T-helper 1 cell (primary cell): ENCODE measurements at places on chromosomes 5 and 9.

DNA sequence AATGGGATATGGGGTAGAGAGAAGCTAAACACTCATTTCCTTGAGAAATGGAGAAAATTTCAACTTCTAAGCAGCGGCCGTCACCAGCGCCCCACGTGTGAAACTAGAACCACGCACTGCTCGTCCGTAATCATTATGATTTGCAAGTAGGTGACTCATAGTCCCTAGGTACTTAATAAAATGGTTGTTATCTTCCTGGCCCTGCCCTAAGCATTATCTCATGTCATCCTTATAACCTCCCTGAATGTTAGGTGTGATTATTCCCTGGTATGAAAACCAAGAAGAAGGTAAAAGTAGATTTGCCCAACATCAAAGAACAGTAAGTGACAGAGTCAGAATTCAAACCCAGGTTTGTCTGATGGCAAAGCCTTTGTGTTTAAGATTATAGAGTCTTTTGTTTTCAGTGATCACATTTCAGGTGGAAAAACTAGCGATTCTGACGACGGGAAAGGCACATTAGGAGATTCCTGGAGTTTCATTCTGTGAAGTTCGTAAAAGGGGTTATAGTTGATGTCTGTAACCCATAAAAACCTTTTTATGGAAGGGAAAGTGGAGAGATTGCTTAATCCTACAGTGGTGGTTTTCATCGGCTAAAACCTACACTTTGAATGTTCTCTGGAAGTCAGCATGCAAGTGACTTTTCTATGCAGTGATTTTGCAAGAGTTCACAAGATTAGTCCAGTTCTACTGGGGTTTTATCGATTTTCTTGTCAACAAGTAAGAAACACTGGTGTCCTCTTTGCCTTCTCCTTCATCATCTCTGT, 202.9 kb upstream of the WWC1 start:
- DNase-seq: no peak

- no peak for DNase-seq
Observed at GRCh38 chr5:175336781-175337180, 107.2 kb downstream of the DRD1 start.

DNA sequence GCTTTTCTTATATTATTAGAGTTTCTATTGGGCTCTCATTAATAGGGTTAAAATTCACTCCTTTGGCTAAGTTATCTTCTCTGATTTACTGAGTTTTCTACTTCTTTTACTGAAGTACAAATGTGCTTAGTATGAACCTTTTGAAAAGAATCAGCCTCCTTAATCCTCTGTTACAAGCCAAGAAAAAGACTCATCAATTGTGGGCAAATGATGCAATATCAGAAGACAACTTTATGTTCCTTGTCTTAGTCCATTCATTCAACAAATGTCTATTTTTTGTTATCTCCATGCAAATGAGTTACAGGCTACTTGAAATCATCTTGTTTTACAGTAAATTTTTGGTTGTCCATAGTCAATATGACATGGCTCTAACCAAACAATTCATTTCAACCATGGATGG, 40.3 kb downstream of the SNCAIP start:
- DNase-seq: no peak

- no peak for DNase-seq
Observed at GRCh38 chr9:25724424-25724823, 46.2 kb upstream of the TUSC1 start.

DNA sequence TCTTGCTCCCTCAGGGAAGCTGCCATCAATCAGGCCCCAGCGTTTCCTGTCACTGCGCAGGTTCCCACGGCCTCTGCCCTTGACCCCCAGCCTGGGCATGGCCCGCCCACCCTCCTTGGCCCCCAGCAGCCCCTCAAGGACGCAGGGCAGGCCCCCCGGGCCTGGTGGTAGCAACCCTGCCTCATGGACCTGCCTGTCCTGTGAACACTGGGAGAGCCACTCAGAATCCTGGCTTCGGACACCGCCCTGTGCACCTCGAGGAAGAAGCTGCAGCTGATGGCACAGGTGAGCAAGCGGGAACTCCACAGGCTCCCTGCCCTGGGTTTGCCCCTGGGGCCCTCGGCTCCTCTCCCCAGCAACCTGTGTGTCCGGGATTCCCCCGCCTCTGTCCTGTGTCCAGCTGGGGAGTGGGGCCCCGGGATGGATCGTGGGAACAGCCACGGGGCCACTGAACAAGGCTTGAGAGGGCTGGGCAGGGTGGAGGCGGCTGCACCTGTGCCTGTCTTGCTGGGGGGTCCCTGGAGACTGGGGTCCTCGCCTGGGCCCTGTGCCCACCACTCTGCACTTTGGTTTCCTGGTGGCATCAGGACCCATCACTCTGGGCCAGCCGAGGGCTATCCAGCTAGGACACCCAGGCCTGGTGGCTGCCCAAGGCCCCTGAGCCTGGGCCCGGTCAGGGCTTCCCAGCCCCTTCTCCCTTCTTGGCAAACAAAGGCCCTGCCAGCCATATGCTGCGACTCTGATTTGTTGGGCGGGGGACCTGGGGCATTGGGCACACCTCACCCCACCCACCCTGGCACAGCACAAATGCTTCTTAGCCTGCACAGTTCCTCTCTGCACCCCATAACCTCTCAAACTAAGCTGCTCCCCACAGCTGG, 33.5 kb upstream of the EGFL7 start:
- no peak for DNase-seq

GRCh38 chr5:110854200-110854599, 115.4 kb downstream of the SLC25A46 start:
- no peak for DNase-seq

- no peak for DNase-seq
Observed at GRCh38 chr9:102428305-102428704, 566.8 kb upstream of the CYLC2 start.

DNA sequence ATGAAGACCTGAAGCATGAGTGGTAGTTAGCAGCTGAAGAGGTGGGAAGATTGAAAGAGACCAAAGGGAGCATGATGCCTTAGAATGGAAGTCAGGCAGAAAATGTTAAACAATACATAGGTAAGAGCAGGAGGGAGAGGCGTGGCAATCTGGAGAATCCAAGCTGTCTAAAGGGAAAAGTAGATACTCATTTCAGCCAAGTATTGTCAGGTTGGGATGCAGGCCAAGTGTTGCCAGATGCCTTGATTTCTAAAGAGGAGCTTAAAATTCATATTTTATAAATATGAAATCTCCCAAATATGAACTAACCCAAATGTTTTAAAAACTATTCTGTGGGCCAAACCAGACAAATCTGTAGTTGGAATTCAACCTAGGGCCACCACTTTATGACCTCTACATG, 4.2 kb downstream of the PAM start:
- DNase-seq: no peak

DNA sequence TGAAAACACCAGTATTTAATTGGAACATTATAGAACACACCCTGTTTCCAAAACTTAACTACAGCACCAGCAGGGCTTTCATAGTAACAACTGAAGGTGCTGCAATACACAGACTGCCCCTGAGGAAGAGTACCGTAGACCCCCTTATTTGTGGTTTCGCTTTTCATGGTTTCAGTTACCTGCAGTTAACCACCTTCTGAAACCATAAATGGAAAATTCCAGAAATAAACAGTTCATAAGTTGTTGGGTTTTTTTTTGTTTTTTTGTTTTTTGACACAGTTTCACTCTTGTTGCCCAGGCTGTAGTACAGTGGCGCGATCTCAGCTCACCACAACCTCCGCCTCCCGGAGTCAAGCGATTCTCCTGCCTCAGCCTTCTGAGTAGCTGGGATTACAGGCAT, 9.5 kb upstream of the GLDC start:
- DNase-seq: no peak

- DNase-seq: no peak
Observed at GRCh38 chr5:33321026-33321425, 119.7 kb upstream of the TARS1 start.

GRCh38 chr5:64958757-64959391, 190.1 kb downstream of the CWC27 start:
- DNase-seq: no peak

- DNase-seq: no peak
Observed at GRCh38 chr5:83914199-83914598, 193.5 kb upstream of the HAPLN1 start.

DNA sequence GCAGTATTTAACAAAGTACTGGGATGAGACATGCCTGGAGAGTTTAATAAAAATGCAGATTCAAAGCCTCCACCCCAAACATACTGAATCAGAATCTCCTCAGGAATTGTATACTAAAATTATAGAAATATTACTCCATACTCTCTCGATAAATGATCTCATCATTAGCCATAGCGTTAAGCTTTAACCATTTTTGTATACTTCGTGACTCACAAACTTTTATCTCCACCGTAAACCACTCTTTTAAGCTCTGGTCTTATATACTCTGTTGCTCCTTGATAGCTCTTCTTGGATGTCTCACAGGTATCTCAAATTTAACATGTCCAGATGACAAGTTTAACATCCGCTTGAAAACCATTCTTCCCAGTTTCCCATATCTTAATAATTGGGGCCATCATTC, 327.8 kb downstream of the ADGRV1 start:
- no peak for DNase-seq

- no peak for DNase-seq
Observed at GRCh38 chr5:137560420-137560819, 61.3 kb upstream of the SPOCK1 start.

- DNase-seq: no peak
Observed at GRCh38 chr9:99955606-99956005, 49.2 kb downstream of the STX17 start.

GRCh38 chr5:137320056-137321045, 178.8 kb downstream of the SPOCK1 start:
- no peak for DNase-seq

- DNase-seq: no peak
Observed at GRCh38 chr9:89444925-89445765, 52.8 kb downstream of the SEMA4D start.

- DNase-seq: no peak
Observed at GRCh38 chr5:101600614-101601013, 695.5 kb downstream of the SLCO4C1 start.

- DNase-seq: no peak
Observed at GRCh38 chr5:135177591-135177990, 143.6 kb upstream of the PITX1 start.

GRCh38 chr9:134229466-134230091, 65.2 kb upstream of the RNU6ATAC start:
- DNase-seq: no peak

DNA sequence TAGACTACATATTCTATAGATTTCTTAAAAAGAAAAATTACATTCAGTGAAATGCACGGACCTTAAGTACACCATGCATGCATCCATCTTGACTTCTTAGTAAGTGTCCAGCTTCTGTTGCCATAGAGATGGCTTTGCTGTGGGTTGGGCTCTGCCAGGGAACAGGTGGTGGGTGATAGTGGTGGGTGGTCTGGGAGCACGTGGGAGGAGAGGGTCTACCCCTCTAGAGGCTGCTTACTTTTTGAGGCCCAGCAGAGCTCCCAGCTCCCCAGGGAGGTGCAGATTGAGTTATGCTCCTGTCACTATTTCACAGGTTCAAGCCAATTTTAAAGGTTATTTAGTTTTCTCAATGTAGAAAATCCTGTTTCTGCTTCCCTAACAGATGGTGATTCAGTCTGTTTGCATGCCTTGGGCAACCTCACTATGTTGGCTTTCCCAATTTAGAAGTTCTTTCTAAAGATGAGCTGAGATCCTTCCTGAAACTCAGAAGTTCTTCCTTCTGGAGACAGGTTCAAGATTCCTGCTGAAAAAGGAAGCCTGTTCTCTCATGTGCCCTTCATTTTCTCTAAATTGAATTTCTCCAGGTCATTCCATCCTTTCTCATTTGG, 107.4 kb upstream of the LHFPL2 start:
- no peak for DNase-seq

DNA sequence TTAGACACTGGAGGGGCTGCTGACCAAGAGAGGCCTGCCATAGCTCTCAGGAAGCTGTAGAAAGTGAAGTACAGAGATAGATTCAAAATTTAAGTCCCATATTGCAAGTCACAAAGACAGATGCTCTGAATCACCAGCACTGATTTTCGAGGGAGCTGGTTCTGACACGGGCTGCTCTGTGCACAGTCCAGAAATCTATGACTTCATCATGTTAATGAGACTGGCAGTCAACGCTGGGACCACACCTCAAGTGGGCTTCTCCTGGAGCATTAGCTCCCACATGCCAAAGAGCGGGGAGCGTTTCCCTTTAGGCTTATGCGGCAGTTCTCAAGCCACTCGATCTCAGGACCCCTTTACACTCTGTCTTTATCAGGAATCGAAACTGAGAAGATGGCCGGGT, 34.2 kb upstream of the FAT2 start:
- no peak for DNase-seq

GRCh38 chr5:141519605-141520565, 31.0 kb downstream of the PCDHGC5 start:
- DNase-seq: no peak

DNA sequence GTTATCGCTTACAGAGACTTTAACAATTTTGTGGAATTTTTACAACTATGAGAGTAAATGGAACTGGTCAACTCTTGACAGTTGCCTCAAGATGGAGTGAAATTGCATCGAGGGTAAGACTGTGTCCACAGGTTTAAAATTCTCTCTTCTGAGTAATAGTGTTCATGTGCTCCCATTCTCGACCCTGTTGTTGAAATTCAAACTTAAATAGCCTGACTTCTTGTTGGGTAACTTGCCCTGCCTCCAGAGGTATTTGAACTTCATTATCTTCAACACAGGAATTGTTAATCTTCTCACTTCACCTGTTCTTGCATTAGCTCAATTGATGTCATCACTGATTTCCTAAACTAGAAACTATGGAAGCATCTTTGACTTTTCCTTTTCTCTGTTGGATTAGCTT, 77.5 kb downstream of the PIP5K1B start:
- no peak for DNase-seq

- no peak for DNase-seq
Observed at GRCh38 chr9:104544644-104545043, 8.0 kb upstream of the OR13C3 start.

- no peak for DNase-seq
Observed at GRCh38 chr5:138910546-138911185, 35.5 kb upstream of the LRRTM2 start.

DNA sequence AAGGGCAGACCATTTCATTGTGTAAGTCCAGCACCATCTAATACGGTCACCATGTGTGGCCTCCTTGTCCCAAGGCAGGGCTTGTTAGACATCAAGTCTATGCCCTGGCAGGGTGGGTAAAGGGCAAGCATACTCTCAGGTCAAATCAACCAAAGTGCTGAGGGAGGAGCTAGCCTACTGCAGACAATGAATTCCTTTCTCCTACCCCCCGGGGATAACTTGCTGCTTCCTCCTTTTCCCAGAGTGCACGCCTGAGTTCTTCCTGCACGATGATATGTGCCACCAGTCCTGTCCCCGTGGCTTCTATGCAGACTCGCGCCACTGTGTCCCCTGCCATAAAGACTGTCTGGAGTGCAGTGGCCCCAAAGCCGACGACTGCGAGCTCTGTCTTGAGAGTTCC, 71.4 kb downstream of the RFK start:
- no peak for DNase-seq

- DNase-seq: no peak
Observed at GRCh38 chr9:122096620-122097415, 3.7 kb upstream of the TTLL11 start.

DNA sequence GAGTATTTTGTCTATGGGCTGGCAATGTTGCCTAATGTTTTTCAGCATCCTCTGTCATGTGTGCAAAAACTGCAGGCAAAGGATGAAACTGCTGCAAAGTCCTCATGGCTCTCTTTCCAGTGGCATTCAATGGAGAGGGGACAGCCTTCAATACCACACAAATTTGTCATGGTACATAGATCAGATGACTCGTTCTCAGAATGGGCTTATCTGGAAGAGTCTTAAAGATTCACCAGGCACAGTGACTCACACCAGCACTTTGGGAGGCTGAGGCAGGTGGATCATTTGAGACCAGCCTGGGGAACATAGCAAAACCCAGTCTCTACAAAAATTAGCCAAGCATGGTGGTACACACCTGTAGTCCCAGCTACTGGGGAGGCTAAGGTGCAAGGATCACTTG, 5.3 kb downstream of the CDKN2AIPNL start:
- no peak for DNase-seq

- no peak for DNase-seq
Observed at GRCh38 chr9:115210699-115211098, 92.7 kb upstream of the TNC start.
